ENCODE measurements at places on chromosomes 6 and 20. TPM values are rescaled to one million over a fixed set of nuclear protein-coding genes. Genes with fewer than 3 reads are reported as not detected.

The RGS19 gene
- 11.6 TPM for polyA plus RNA-seq

The AP5S1 gene
- 9.2 TPM for polyA plus RNA-seq

The HLA-DPA1 gene
- 51.6 TPM for polyA plus RNA-seq

The TRDN gene
- 0.09 TPM for polyA plus RNA-seq

The NKAPL gene
- polyA plus RNA-seq, result 4.4 TPM

The GLP1R gene
- 0.05 TPM for polyA plus RNA-seq

The GSTA3 gene
- polyA plus RNA-seq, result not detected

The ZSCAN31 gene
- 10.1 TPM for polyA plus RNA-seq

The VSTM2L gene
- polyA plus RNA-seq, result 1.6 TPM

The C6orf15 gene
- polyA plus RNA-seq, result not detected

The GRM1 gene
- 0.01 TPM for polyA plus RNA-seq

The PPIL6 gene
- polyA plus RNA-seq, result 4.3 TPM

The NRSN1 gene
- 0.73 TPM for polyA plus RNA-seq

The RRAGD gene
- 8.4 TPM for polyA plus RNA-seq

The BANF2 gene
- not detected for polyA plus RNA-seq

The ENPP5 gene
- 5.0 TPM for polyA plus RNA-seq

The C6orf132 gene
- polyA plus RNA-seq, result 4.4 TPM

The TFAP2D gene
- polyA plus RNA-seq, result not detected

The DLL1 gene
- polyA plus RNA-seq, result 22.1 TPM

The SLC24A3 gene
- polyA plus RNA-seq, result 20.5 TPM

The LGSN gene
- polyA plus RNA-seq, result not detected

The PAQR8 gene
- 12.1 TPM for polyA plus RNA-seq
